ENCODE measurements at places on chromosomes 1 and 21. TPM values are rescaled to one million over a fixed set of nuclear protein-coding genes. Genes with fewer than 3 reads are reported as not detected.

Gene SYCP1
- total RNA-seq: not detected

Gene SEMA4A
- 22.7 TPM for total RNA-seq

Gene TSPEAR
- total RNA-seq: 0.43 TPM

Gene DENND2C
- 4.1 TPM for total RNA-seq

Gene C1orf105
- not detected for total RNA-seq

Gene RTCA
- total RNA-seq: 37.4 TPM

Gene CD1B
- total RNA-seq: not detected

Gene GNG5
- 115 TPM for total RNA-seq

Gene FOXJ3
- total RNA-seq: 106 TPM

Gene ZSWIM5
- total RNA-seq: 3.1 TPM

Gene FCRL2
- 2.3 TPM for total RNA-seq

Gene MUL1
- 21.5 TPM for total RNA-seq

DNA sequence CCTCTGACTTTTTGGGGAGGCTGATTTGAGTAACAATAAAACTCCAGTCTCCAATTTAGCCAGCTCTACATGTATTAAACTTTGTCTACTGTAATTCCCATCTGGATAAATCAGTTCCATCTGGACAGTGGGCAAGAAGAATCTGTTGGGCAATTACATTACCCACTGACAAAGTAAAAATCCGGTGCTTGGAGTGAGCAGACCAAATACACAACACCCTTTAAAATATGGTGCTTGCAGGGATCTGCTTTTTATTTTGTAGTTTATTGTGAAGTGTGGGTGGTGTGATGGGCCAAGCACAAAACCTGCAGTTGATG, 8.9 kb upstream of the CD55 start:
- H3K27ac ChIP-seq: no peak overlapping the region
- no peak for DNase-seq
- H3K27me3 ChIP-seq: no peaks in the 10 kb centered on the region
- H3K4me3 ChIP-seq: no peak overlapping the region

- no peak overlapping the region for H3K4me3 ChIP-seq
- no peak overlapping the region for H3K27ac ChIP-seq
- DNase-seq: no peak
- no peaks in the 10 kb centered on the region for H3K4me1 ChIP-seq
- no peaks in the 10 kb centered on the region for H3K27me3 ChIP-seq
Measured at GRCh38 chr1:3922201-3922725, 22.2 kb upstream of the C1orf174 start.

DNA sequence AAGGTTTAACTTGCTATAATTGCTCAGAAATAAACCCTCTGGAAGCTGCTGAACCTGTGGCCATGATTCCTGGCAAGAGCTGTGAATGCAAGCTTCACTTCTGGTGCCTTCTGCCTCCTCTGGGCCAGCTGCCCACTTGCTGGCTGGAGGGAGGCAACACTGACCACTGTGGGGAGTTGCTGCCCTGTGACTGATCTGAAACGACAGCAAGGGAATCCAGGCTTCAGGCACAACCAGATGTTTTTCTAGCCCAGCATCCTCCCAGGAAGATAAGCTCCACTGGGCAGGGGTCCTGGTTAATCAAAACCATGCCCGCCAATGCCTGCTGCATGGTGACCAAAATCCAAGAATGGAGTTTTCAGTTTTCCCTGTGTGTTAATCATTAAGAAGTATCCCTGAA, 180.0 kb upstream of the HMGB4 start:
- H3K4me1 ChIP-seq: no peaks in the 10 kb centered on the region
- no peak overlapping the region for H3K4me3 ChIP-seq
- no peaks in the 10 kb centered on the region for H3K36me3 ChIP-seq
- DNase-seq: peak; percentile 3
- no peak overlapping the region for H3K27ac ChIP-seq

- no peak overlapping the region for H3K27ac ChIP-seq
- H3K36me3 ChIP-seq: no peaks in the 10 kb centered on the region
- no peaks in the 10 kb centered on the region for H3K27me3 ChIP-seq
- H3K4me3 ChIP-seq: no peak overlapping the region
- no peaks in the 10 kb centered on the region for H3K4me1 ChIP-seq
Measured at GRCh38 chr21:32562915-32563314, 22.4 kb downstream of the TCP10L start.

GRCh38 chr1:73782901-73783300, 415.1 kb downstream of the LRRIQ3 start:
- H3K27ac ChIP-seq: no peak overlapping the region
- H3K27me3 ChIP-seq: no peaks in the 10 kb centered on the region
- no peak overlapping the region for H3K4me3 ChIP-seq
- no peaks in the 10 kb centered on the region for H3K4me1 ChIP-seq

DNA sequence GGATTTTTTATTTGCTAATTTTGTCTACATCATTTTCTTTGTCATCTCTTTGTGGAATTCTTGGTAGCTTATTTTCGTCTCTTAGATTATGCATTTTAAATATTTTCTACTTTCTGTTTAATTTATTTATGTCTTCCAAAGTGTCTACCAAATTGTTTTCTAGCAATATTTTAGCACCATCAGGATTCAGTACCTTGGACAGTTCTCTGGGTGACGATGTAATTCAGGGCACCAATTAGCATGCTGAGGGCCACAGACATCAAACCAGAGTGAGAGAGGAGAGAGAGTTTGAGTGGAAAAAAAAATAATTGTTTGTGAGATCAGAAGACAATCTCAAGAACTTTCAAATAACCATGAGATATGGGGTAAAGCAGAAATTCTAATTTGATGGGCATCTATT, 169.8 kb upstream of the CXADR start:
- H3K4me1 ChIP-seq: no peaks in the 10 kb centered on the region
- no peaks in the 10 kb centered on the region for H3K36me3 ChIP-seq
- peak; percentile 33 for DNase-seq
- no peak overlapping the region for H3K27ac ChIP-seq
- no peaks in the 10 kb centered on the region for H3K27me3 ChIP-seq

DNA sequence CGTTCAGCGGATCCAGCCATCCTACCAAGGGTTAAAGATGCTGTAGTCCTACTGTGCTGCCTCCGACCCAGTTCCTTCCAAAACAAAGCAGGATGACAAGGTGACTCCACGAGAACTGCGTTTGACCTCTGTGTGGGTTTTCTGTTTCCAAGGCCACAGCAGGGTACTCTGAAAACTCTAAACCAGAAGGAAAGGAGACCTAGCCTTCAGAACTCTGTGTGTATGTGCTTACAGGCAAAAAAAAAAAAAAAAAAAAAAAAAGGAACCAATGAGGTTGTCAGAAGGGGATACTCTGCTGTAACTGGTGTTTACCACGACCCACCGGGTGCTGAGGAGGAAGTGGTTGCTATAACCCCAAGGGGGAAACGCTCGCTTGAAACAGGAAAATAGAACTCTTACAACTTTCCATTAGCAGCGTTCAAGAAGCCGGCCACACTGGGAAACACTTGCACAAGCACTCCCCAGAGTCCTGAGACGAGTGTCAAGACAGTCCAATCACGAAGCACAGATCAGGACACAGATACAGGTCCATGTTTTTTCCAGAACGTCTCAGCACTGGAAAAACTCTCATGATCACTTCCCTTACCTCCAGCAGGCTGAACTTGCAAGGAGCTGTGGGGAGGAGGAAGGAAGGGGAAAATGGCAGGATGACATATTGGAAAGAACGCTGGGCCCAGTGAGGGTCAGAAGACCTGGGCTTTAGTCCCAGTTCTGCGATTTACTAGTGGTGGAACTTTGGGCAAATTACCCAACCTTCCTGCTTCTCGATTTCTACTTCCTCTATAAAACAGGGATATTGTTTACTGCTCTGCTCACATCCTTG, 64.0 kb downstream of the ITPKB start:
- no peaks in the 10 kb centered on the region for H3K27me3 ChIP-seq
- H3K4me1 ChIP-seq: peaks cover 16% of the 10 kb centered on the region
- H3K4me3 ChIP-seq: no peak overlapping the region
- DNase-seq: no peak
- H3K36me3 ChIP-seq: no peaks in the 10 kb centered on the region

DNA sequence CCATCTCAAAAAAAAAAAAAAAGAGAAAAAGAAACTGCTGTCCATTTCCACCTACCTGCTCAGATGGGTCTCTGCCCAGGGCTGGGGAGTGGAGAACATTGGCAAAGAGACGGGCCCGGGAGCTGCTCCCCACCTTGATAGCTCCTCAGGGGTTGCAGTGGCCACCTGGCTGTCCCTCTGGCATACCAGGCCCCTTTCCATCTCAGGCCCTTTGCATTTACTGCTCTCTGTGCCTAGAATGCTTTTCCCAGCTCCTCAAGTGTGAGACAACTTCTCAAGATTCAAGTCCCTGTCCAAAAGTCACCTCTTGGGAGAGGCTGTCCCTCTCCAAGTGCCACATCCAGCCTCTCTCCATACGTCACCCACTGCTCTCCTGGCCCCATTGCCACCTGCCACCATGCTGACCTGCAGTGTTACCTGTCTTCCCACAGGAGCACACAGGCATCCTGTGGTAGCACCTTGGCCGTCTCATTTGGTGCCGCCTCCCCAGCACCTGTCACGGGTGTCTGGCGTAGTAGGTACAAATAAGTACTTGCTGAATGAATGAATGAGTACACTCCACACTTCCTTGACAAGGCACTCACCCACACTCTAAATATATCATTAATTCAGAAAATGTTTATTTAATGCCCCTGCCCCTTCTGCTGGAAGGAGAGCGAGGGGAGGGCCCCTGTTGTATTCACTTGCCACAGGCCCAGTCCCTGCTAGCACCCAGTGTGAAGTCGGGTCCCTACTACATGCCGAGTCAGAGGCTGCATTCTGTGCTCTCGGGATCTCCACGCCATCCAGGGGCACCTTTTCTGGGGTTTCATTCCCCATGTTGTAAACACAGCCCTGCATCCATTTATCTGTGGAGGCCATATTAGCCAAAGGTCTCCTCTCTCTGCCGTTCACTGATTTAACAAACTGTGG, 48.8 kb downstream of the DISP3 start:
- no peak for DNase-seq
- H3K27me3 ChIP-seq: no peaks in the 10 kb centered on the region
- H3K4me3 ChIP-seq: no peak overlapping the region
- H3K36me3 ChIP-seq: no peaks in the 10 kb centered on the region

- DNase-seq: no peak
- no peaks in the 10 kb centered on the region for H3K36me3 ChIP-seq
- peaks cover 6% of the 10 kb centered on the region for H3K4me1 ChIP-seq
- no peak overlapping the region for H3K27ac ChIP-seq
- no peak overlapping the region for H3K4me3 ChIP-seq
Measured at GRCh38 chr1:14149431-14149830, 449.1 kb upstream of the KAZN start.

DNA sequence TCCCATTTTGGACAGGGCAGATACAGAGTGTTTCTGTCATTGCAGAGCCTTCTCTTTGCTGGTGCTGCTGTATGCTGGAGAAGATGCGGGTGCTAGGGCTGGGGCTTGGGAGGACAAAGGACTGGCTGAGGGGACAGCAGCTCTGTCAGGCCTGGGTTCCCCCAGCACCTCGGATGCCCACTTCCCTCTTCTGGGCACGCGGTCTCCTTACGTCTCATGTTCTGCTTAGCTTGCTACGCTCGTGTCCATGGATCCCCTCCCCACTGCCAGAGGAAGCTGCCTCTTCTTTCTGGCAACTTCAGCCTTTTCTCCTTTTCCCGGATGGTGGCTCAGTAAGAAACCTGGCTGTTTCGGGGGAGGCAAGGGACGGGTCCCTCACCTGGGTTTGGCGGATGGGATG, 75.7 kb downstream of the ARHGEF10L start:
- no peaks in the 10 kb centered on the region for H3K27me3 ChIP-seq
- H3K4me1 ChIP-seq: no peaks in the 10 kb centered on the region
- no peak overlapping the region for H3K27ac ChIP-seq

DNA sequence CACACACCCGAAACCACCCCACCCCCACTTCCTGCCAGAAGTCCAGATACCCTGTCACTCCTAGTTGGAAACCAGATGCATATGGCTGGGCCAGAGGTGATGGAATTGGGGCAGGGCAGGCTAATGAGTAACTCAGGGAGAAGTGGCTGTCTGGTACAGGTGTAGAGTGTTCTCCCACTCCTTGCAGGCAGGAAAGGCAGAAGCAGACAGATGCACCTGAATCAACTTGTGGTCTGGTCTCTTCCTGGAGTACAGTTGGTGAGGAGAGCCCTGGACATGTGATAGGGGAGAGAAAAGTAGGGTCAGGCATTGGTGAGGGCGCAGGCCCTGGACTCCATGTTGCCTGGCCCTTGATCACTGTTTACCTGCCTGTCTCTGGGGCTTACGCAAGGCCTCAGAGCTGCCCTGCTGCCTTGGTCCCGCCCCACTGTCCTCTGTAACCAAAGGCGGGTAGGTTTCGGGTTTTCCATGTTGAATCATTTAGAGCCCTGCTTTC, 2.5 kb downstream of the CGN start:
- H3K27ac ChIP-seq: peak overlapping the region; percentile 92
- no peaks in the 10 kb centered on the region for H3K36me3 ChIP-seq
- peaks cover 49% of the 10 kb centered on the region for H3K27me3 ChIP-seq

GRCh38 chr1:61111084-61112004, 29.0 kb downstream of the NFIA start:
- peaks cover 3% of the 10 kb centered on the region for H3K4me1 ChIP-seq
- H3K4me3 ChIP-seq: no peak overlapping the region
- no peak overlapping the region for H3K27ac ChIP-seq
- no peaks in the 10 kb centered on the region for H3K36me3 ChIP-seq
- DNase-seq: peak; percentile 98

DNA sequence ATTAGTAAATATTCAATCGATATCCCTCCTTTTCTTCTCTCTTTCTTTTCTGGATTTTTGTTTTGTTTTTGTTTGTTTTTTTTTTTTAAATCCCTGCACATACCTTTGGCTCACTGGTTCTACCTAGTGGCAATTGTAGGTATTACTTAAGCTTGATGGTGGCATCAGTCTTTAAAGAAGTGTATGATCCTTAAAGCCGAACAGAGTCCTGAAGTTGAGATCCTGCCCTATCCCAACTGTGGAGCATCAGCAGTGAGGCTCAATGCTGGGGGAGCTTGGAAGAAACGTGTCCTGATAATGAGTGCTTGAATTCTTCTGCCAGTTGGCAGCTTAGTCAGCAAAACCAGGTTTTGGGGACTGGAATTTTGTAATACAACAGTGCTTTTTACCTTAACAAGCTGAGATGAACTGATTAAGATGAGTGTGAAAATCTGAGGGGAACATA, 60.8 kb downstream of the FASLG start:
- H3K27me3 ChIP-seq: no peaks in the 10 kb centered on the region
- H3K36me3 ChIP-seq: no peaks in the 10 kb centered on the region
- no peak overlapping the region for H3K4me3 ChIP-seq
- DNase-seq: no peak
- peaks cover 1% of the 10 kb centered on the region for H3K4me1 ChIP-seq
- no peak overlapping the region for H3K27ac ChIP-seq

DNA sequence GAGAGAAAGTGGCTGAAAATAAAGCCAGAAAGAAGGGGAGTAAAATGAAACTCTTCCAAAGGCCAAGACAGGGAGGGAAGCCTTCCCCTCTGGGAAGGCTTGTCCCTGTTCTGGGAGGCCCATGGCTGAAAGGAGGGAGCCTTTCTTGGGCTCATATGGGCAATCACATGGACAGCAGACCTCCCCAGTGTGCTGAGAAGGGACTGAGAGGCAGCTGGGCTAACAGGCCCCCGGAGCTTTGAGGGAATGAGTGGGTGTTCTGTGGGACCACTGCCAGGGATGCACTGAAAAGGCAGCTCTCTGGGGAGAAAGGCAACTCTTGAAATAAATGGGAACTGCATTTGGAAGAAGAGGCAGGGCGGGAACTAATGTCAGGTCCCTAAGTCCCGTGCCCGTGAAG, 39.1 kb downstream of the KANK4 start:
- no peaks in the 10 kb centered on the region for H3K27me3 ChIP-seq
- H3K27ac ChIP-seq: no peak overlapping the region
- peaks cover 17% of the 10 kb centered on the region for H3K4me1 ChIP-seq
- H3K4me3 ChIP-seq: no peak overlapping the region
- DNase-seq: no peak

All from lung (tissue), 17 donors.